ENCODE measurements at places on chromosomes 2 and 18.

GRCh38 chr2:187107001-187107400 lies 258.0 kb upstream of the ZSWIM2 start:
- DNase-seq: no peak

DNA sequence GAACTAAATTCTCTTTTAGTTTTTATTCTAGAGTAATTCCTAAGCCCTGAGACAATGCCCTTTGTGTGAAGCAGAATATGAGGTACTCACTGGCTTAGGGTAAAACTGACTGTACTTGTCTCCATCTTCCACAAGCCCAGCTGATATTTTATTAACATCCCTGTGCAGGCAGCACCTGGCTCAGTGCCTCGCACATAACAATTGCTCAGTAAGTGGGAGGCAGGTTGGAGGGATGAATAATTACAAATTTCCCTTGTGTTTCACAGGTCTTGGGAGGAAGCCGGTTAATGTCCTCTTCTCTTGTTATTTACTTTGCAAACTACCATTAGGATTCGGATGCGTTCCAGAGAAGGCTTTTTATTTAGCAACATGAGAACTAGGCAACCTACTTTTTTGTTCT lies 249.8 kb upstream of the FSHR start:
- DNase-seq: no peak

GRCh38 chr2:224252631-224253030 lies 149.3 kb downstream of the FAM124B start:
- DNase-seq: no peak

DNA sequence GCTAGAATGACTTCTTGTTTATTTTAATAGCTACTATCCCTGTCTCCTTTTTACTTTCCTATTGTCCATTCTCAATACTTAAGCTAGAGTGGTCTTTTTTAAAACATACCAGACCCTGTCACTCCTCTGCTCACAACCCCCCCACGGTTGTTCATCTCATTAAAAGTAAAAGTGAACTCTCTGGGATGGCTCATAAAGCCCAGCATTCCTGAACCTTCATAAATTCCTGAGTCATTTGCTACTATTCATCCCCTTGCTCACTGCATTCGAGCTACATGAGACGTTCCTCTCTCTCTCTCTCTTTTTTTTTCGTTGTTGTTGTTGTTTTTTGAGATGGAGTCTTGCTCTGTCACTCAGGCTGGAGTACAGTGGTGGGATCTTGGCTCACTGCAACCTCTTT lies 148.7 kb upstream of the DSEL start:
- no peak for DNase-seq

GRCh38 chr2:53429901-53430300 lies 337.7 kb upstream of the CHAC2 start:
- DNase-seq: no peak

GRCh38 chr2:63124850-63125249 lies 74.2 kb downstream of the OTX1 start:
- no peak for DNase-seq
